ENCODE measurements at places on chromosomes 5 and 9.

DNA sequence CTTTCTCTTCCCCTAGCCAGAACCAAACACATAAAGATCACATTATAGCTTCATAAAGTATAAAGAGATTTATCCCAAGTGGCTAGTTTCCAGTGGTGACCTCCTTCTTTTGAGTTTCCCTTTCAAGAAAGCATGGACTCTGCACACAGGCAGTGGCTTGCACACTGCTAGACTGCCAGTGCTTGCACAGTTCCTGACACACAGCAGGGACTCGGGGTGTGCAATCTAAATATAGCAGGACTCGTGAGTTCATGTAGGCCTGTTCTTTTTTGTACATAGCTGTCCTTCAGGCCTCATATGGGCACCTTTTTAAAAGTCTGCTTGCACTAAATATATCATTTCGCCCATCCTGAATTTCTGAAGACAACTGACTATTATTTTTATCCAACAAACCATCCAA, 308.6 kb downstream of the FBXL7 start:
- DNase-seq, result no peak

DNA sequence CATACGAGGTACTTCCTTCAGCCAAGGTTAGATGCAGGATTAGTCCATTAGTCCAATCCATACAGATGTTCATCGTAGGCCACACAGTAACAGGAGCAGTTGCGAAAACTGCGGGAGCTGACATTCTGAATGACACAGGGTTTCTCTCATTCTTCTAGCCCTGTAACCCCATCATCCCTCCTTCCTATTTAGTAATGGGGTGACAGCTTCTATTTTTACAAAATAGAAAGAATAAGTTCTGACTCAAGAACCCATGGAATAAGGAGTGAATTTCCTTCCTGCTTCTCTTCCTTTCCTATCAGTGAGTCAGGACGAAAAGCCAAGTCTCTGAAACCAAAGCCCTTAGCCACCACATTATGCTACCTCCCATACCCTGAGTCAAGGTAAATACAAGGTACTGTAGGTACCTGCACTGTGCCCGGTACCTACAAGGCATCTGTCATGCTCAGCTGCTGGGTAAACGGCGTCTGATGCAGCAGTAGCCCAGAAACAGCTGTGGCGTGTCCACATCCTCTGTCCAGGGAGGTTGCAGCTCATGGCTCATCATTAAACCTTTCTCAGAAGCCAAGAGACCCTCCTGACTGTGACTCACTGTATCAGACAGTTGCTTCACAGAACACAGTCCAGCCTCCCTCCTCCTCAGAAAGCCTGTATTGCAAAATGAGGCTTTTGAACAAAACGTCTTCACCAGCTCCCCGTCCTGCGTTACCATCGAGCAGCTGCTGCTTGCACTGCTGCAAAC, 84.2 kb downstream of the ESM1 start:
- DNase-seq, result no peak

GRCh38 chr9:21903380-21903965, 90.7 kb downstream of the CDKN2A start:
- no peak for DNase-seq

DNA sequence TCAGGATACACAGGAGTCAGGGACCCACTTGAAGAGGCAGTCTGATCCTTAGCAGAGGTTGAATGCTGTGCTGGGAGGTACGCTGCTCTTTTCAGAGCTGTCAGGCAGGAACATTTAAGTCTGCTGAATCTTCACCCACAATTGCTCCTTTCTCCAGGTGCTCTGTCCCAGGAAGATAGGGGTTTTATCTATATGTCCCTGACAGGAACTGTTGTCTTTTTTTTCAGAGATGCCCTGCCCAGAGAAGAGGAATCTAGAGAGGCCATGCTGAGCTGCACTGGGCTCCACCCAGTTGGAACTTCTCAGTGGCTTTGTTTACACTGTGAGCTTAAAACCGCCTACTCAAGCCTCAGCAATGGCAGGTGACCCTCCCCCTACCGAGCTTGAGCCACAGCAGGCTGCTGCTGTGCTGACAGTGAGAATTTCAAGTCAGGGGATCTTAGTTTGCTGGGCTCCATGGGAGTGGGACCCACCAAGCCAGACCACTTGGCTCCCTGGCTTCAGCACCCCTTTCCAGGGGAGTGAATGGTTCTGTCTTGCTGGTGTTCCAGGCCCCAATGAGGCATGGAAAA, 169.0 kb downstream of the FBXL17 start:
- no peak for DNase-seq

DNA sequence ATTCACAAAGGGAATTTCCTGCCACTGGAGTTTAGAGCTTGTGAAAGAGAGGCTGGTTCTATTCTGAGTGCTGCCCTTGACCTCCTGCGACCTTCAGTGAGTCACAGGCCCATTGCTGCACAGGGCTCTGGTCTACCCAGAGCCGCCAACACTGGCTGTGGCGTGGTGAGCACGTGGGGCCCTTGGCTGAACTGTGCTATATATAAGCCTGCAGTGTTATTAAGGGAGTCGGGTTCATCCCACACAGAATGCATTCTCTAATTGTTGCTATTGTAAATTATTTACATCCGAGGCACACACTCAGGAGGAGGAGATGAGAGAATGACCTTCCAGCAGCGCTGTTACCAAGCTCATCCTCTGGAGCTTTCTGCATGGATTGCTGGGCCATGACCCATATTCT, 47.1 kb downstream of the BRINP1 start:
- no peak for DNase-seq

DNA sequence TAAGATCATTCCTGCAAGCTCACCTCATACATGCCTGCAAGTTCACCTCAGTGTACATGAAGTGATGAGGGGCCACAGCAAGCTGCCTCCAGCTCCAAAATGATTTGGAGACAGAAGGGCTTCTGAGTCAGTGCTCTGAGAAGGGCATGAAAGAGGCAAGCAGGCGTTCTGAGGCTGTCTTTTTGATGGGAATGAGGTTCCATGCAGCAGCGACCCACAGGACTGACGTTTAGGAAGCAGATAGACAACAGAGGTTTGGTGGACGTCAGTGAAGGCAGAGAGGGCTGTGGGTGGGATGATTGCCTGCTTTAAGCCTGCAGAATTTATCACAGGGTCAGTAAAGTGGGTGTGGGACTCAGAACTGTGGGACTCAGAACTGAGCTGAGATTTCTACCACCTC, 8.9 kb upstream of the SMIM32 start:
- DNase-seq, result no peak

DNA sequence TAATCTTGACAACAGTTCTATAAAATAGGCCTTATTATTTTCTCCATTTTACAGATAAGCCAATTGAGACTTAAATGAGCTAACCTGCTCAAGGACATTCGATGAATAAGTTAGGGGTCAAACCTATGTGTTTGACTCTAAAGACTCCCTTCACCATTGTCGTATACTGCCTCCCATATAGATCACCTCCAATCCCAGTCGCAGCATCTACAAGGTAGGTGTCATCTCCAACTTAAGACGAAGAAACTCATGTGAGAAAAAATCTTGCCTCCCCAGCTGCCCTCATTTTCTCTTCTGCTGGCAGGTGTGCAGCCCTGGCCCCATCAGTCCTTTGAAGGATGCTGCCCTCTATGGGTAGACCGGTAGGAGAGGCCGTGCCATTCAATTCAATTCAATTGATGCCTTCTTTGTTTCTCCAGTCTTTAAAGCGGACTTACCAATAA, 75.2 kb upstream of the SMARCA2 start:
- DNase-seq, result peak; percentile 59

GRCh38 chr9:18472841-18473251, 1.1 kb upstream of the ADAMTSL1 start:
- DNase-seq, result no peak

DNA sequence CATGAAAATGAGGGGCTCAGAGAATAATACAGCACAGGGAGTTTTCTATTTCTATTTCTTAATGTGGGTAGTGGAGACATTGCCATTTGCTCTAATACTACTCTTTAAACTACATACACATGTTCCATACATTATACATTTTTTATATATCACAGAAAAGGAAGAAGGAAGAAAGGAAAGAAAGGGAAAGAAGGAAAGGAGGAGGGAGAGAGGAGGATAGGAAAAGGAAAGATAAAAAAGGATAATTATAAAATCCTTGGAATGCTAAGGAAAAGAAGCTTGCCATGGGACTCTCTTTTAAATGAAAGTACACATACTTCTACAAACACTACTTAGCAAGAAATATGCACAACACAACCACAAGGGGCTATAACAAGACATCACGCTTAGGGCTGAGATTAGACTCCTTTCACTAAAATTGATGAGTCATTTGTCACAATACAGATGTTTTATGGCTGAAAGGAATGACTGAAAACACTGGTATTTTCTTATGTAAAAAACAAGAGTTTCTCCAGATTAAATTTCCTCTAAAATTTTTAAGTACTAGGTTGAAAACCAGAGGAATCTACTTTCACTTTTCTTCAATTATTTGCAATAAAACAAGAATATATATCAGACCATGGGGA, 219.8 kb downstream of the ARL15 start:
- DNase-seq, result no peak

DNA sequence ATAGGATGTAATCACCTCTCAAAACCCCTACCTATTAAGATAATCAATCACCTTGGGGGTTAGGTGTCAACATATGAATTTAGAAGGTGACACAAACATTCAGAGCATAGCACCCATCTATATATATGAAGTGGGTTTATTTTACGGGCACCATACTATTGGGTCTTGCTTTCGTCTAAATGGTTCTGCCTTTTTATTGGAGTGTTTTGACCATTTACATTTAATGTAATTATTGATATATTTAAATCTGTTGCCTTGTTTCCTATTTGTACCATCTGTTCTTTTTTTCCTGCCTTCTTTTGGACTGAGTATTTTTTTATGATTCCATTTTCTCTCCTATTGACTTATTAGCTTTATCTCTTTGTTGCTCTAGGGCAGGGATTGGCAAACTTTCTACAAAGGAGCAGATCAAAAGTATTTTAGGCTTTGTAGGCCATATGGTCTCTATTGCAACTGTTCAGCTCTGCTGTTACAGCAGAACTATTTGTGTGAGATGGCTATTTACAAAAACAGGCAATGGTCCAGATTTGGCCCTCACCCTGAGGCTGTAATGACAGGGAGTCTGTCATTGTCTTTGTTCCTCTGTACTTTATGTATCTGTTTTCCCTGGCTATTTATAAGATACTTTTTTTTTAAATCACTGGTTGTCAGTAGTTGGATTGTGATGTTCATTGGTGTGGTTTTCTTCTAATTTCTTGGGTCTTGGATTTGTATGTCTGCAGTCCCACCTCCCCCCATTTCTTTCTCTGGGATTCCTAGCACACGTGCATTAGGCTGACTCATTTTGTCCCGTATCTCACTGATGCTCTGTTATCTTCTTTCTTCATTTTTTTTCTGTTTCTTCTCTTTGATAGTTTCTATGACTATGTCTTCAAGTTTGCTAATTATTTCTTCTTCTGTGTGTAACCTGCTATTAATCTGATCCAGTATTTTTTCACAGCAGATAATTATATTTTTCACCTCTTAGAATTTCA, 127.1 kb downstream of the DAB2IP start:
- DNase-seq, result peak; percentile 60

- DNase-seq, result no peak
Observed at GRCh38 chr5:173001229-173001841, 17.8 kb downstream of the ATP6V0E1 start.

DNA sequence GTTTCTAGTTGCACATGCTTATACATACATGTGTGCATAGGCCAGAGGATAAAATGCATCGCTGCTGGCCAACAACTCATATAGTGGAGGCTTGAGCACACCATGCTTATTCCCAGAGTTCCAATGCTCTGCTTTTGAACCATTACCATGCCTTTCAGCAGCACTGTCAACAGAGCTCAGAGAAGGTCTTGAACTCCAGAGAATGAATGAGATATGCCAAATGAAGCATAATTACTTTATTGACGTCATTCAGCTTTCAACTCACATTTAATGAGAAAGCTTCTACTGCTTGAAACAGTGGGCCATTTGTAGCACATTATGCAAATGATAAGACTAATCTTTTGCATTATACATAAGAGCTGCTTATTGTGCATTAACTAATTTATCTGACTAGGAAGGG, 765.3 kb upstream of the GRAMD2B start:
- no peak for DNase-seq

DNA sequence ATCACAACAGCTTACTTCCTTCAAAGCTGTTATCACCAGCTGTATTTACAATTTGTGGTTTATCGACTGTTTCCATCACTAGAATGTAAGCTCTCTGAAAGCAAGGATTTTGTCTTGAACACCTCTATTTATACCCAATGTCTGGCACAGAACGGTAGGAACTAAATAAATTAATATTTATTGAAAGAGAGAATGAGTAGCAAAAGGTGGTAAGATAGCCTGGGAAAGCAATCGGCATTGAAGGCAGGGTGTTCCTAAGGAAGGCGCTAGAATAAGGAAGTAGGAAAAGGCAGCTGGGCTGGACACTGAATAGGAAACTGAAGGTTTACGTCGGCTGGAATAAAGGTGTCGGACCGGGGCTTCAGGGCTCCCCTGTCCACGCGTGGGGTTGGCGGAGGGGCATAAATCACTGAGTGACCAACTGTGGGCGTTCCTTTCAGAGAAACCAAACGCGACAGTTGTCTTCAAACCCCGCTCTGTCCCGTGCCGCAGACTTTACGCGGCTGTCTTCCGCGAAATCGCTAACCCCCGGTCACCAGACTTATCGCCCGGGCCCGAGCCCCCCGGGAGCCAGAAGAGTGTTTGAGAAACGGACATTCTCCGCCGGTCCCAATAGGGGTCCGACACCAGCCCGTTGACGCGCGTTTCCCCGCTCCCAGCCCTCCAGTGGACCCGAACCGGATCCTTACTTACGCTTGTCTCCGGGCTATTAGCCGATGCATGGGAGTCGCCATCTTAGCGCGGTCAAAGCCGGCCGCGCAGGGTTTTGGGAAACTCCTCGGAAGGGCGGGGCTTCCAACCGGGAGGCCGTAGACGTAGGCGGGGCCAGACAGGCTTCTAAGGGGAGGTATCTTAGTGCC, at the start of gene ZCCHC10:
TSS of gene ZCCHC10 (minus strand) at position 746 of the 860 bp plus-strand sequence. CDS start at position 734, 12 bp downstream.
- DNase-seq, result peak; percentile 95

DNA sequence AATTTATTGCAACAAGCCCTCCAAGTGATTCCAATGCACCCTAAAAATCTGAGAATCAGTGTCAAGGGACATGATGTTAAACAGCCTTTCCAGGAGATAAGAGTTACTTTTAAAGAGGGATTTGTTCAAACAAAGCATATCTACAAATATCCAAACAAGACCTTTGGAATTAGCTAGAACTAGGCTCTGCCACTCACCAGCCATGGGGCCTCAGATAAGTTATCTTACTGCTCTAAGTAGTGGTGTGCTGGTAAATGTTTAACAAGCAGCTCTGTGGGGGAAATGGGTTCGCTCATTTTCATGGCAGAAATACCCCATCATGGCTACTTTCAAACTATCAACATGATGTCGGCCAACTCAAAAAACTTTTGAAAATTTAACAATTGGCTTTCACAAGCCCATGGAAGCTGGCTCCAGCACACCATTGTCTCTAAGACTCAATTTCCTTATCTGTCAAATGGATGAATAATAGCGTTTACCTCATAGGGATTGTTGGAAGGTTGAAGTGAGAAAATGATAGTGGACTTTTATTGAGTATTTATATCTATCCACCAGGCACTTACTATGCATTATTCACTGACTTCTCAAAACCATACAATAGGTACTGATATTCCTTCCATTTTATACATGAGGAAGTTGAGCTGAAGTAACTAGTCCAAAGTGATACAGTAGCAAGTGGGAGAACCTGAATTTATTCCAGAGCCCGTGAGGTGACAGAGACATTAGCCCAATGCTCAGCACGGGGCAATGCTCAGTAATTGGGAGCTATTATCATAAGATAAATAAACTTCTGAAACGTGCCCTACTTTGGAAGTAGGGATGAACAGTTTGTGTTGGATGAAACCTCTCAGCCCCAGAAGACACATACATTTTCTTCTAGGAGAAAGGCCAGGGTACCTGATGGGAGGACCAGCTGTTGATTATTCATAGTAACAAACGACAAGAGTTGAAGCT, 43.2 kb downstream of the SH3RF2 start:
- no peak for DNase-seq

All from trophoblast cell (in vitro differentiated cells and primary cell).